ENCODE measurements at places on chromosomes 2 and 18.

GRCh38 chr2:148483665-148484064, 160.9 kb upstream of the EPC2 start:
- peak; percentile 25 for DNase-seq

DNA sequence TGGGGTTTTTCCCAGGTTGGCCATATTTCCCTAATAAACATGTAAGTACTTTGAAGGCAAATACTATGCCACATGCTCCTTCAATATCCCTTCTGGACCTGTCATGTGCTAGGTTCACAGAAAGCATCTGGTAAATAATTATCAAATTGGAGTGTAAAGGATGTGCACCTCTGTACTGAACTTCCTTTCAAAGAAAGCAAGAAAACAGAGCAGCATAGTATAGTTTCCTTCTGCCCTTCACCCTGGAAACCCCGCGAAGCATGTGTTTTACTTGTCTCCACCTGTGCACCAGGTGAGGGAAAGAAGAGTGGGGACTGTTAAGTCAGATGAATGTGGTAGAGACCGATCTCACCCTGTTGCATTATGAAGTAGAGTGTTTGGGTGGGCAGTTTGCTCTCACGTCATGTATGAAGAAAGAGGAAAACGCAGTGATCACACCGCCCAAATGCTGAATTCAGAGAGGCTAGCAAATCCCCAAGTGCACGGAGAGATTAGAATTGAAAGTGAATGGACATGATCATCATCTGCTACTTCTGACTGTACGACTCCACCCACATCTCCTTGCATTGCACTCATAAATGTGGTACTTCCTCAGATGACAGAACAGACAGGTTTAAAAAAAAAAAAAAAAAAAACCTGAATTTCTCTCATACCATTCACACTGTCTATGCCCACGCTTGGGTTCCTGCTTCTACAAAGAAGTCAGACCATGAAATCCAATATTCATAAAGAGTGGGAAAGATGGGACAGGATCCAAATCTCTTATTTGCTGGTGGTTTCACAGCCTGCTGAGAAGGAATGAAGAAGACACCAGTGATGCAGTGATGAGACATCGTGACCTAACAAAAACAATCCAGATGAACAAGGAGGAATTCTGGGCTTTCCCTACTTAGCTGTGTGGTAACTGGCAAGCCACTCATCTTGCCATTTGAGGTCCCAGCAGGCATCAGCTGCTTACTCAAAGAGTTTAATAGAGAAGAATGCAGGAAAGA, 448.6 kb downstream of the BCL11A start:
- DNase-seq, result no peak

- DNase-seq, result peak; percentile 27
Measured at GRCh38 chr2:16978301-16978700, 312.7 kb upstream of the CYRIA start.

DNA sequence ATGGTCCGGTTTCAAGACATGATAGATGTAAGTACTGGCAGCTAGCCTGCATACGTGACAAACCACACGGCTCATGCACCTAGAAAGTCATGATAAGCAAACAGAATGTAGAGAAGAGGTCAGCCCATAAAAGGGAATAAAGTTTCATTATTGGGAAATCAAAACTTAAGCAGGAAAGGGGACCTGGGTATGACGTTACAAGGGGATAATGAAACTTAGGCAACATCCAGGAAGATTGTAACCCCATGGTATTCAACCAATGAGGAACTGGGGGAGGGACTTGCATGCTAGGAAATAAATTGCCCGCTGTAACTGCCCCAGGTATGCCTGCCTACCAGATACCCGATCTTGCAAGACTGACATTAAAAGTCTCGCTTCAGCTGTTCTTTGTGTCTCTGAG, 1679.0 kb downstream of the SUCLG1 start:
- no peak for DNase-seq

- DNase-seq, result peak; percentile 14
Measured at GRCh38 chr2:55865096-55865835, 58.3 kb downstream of the EFEMP1 start.

DNA sequence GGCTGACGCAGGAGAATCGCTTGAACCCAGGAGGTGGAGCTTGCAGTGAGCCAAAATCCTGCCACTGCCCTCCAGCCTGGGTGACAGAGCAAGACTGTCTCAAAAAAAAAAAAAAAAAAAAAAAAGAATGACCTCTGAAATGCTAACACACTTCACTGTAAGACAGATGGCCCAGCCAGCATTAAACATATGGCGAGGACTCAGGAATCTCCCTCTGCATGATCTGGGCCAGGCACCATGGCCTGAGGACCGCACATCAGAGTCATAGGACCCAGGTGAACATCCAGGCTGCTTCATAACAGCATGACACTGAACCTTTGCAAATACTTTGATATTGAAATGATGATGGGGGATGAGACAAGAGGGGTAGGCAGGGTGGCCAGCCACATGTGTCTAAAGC, 56.1 kb upstream of the DNMT3A start:
- no peak for DNase-seq
